Vein endothelial cell (primary cell): ENCODE measurements at places on chromosomes 6 and 20. TPM values are rescaled to one million over a fixed set of nuclear protein-coding genes. Genes with fewer than 3 reads are reported as not detected.

Gene EPB41L2
- 54.0 and 56.2 TPM in 2 replicates for total RNA-seq

Gene PRR18
- total RNA-seq = not detected in 2 replicates

Gene SYNE1
- 47.9 and 50.6 TPM in 2 replicates for total RNA-seq

Gene SLC32A1
- total RNA-seq = not detected in 2 replicates

Gene LPA
- total RNA-seq = not detected in 2 replicates

Gene GCLC
- total RNA-seq = 23.1 and 27.4 TPM in 2 replicates
